Aorta (tissue), 5 donors: ENCODE measurements at places on chromosomes 3 and 15. TPM values are rescaled to one million over a fixed set of nuclear protein-coding genes. Genes with fewer than 3 reads are reported as not detected.

- DNase-seq: no peak
- no peaks in the 10 kb centered on the region for H3K36me3 ChIP-seq
- no peaks in the 10 kb centered on the region for H3K27me3 ChIP-seq
- H3K4me1 ChIP-seq: no peaks in the 10 kb centered on the region
These were observed 64.3 kb downstream of the CASR start for GRCh38 chr3:122247825-122248185.

- no peak overlapping the region for H3K27ac ChIP-seq
- H3K36me3 ChIP-seq: no peaks in the 10 kb centered on the region
- peak; percentile 71 for DNase-seq
- H3K4me1 ChIP-seq: no peaks in the 10 kb centered on the region
- no peak overlapping the region for H3K4me3 ChIP-seq
These were observed 31.7 kb downstream of the POC1A start for GRCh38 chr3:52122491-52122890.

PLA2G4E gene
- not detected for total RNA-seq

FANCD2 gene
- 1.9 TPM for total RNA-seq

GRCh38 chr3:154872696-154873095 lies 207.4 kb upstream of the MME start:
- H3K4me1 ChIP-seq: no peaks in the 10 kb centered on the region
- no peaks in the 10 kb centered on the region for H3K36me3 ChIP-seq
- H3K27me3 ChIP-seq: no peaks in the 10 kb centered on the region
- no peak overlapping the region for H3K27ac ChIP-seq
- H3K4me3 ChIP-seq: no peak overlapping the region

DNA sequence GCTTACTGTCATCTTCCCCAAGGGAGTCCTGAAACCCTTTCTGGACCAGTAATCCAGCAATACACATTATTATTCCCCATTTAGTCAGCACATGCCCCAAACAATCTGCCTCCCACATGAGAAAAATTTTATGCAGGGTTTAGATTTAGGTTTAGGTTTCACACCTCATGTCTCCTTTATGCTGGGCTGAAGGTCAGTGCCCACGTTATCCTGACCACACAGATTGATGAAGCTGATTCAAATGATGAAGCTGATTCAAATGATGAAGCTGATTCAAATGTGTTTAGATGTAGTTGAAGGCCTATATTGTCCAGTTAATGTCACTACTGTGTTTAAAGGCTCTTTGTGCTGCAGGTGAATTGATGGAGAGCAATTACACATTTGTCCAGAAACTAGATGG lies 18.1 kb upstream of the ZBED2 start:
- no peak for DNase-seq
- H3K27ac ChIP-seq: no peak overlapping the region
- H3K36me3 ChIP-seq: no peaks in the 10 kb centered on the region
- H3K4me1 ChIP-seq: no peaks in the 10 kb centered on the region

DNA sequence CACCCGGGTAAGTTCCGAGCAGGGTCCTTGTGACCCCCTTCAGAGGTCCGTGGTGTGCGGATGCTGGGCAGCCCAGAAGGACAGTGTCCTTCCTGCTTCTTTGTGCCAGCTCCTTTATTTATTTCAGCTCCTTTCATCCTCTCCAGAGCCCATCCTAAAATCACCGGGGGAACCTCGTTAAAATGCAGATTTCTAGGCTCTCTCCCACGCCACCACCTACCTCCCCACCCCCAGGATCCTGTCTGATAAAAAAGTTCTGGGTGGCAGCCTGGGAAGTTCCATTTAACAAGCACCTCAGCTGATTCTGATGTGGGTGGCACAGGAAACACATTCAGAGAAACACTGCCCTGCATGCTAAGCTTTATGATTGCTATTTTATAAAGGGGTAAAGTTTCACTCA lies 12.5 kb upstream of the IGF1R start:
- H3K36me3 ChIP-seq: no peaks in the 10 kb centered on the region
- H3K4me3 ChIP-seq: no peak overlapping the region
- H3K4me1 ChIP-seq: no peaks in the 10 kb centered on the region
- H3K27ac ChIP-seq: no peak overlapping the region
- DNase-seq: no peak
- no peaks in the 10 kb centered on the region for H3K27me3 ChIP-seq

GOLGA8K gene
- total RNA-seq: 3.1 TPM

- no peaks in the 10 kb centered on the region for H3K27me3 ChIP-seq
- no peak overlapping the region for H3K27ac ChIP-seq
- no peak overlapping the region for H3K4me3 ChIP-seq
- no peak for DNase-seq
These were observed 3.6 kb downstream of the GADL1 start for GRCh38 chr3:30890907-30891306.

GRCh38 chr3:57911593-57911992 lies 96.6 kb upstream of the FLNB start:
- H3K27me3 ChIP-seq: no peaks in the 10 kb centered on the region
- no peak for DNase-seq
- peak overlapping the region; percentile 5 for H3K4me3 ChIP-seq
- H3K27ac ChIP-seq: no peak overlapping the region
- H3K4me1 ChIP-seq: no peaks in the 10 kb centered on the region

PLS1 gene
- total RNA-seq: 0.97 TPM

IL5RA gene
- not detected for total RNA-seq

GRCh38 chr3:43531835-43532234 lies 90.0 kb downstream of the ANO10 start:
- no peak overlapping the region for H3K4me3 ChIP-seq
- no peak for DNase-seq
- H3K36me3 ChIP-seq: no peaks in the 10 kb centered on the region
- H3K4me1 ChIP-seq: no peaks in the 10 kb centered on the region
- no peaks in the 10 kb centered on the region for H3K27me3 ChIP-seq

ACP3 gene
- 1.2 TPM for total RNA-seq

GRCh38 chr3:62366126-62366484 lies 7.2 kb downstream of the FEZF2 start:
- no peaks in the 10 kb centered on the region for H3K4me1 ChIP-seq
- peaks cover 3% of the 10 kb centered on the region for H3K27me3 ChIP-seq
- DNase-seq: no peak

DNA sequence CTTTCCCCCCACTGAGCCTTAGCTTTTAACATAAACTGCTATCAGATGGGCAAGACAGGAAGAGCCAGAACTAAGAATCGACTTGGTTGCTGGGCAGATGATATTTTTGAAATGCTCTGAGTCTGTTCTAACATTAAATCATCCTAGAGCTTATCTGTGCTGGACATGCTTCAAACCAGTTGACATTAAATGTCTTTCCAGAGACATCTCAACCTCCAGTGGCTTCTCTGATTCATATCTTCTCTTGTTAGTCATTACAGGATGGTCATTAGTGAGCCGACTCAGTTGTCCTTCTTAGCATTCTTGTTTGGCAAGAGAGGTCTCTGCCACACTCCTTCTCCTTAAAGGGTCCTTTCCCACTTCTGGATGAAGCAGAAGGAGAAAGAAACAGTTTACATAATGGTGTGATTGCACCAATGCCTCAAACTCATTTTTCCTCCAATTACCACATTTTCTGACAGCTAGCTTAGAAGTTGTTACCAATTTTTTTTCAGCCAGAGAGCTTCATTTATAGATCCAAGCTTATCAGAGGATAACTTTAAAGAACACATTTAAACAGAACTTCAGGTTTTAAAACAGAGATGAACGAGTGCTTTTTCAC lies 21.7 kb upstream of the SYN2 start:
- DNase-seq: no peak
- H3K36me3 ChIP-seq: no peaks in the 10 kb centered on the region
- no peak overlapping the region for H3K4me3 ChIP-seq
- peaks cover 3% of the 10 kb centered on the region for H3K27me3 ChIP-seq
- H3K4me1 ChIP-seq: no peaks in the 10 kb centered on the region

- no peaks in the 10 kb centered on the region for H3K27me3 ChIP-seq
- no peaks in the 10 kb centered on the region for H3K36me3 ChIP-seq
- no peak for DNase-seq
These were observed 251.6 kb downstream of the XXYLT1 start for GRCh38 chr3:195019335-195019734.
